Skeletal muscle cell (primary cell): ENCODE measurements at places on chromosomes 1 and 21.

DNA sequence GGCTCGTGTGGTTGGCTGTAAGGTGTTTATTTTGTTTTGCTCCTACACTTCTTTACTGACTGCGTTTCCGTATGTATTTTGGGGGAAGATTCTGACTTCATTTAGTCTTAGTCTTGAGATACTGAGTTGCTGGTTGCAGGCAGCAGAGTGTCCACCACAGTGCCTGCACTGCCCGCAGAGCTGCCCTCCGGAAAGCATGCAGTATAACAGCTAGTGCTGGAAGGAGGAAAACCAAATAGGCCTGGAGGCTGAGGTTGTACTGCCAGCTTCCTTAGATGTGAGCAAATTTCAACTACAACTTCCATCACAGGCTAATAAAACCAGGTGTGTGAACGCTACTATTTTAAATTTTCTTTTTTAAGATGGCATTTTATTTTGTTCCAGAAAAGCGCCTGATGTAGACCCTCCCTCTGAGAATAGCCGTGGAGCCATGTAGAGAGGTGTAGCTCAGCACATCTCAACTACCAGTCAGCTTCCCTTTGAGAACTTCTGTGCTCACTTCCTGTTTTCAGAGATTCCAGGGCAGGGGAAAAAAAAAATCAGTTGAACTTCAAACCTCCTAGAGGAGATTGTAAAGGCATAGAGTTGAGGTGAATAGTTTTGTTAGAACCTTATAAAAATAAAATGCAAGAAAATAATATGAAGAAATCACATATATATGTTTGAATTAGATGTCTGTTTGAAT, 17.6 kb downstream of the LMO4 start:
- no peak for DNase-seq

GRCh38 chr1:21059021-21059420, 117.7 kb downstream of the EIF4G3 start:
- DNase-seq: no peak

DNA sequence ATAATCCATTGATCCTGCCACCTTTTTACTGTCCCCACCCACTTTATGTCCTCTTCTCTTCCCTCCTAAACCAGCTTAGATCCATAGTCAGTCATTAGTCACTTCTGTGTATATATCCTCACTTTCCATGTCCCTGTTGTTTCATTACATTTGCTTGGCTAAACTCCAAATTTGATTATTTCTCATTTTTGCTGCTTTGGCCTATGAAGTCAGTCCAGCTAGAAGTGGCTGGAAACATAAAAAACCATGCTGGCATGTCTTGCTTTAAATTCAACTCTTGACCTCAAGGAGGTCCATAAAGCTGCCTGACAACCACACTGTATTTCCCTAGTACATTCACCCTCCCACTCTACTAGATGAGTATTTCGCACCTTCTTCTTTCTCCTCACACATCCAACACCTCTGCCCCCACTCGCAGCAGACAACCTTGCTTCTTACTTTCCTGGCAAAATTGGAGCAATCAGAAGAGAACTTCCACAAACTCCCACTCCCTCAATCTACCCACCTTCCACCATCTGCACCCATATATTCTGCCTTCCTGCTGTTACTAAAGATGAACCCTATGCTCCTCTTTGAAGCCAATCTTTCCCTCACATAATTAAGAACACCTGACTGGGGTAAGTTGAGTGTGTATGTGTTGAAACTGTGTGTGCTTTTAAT, 72.1 kb downstream of the ZNF648 start:
- DNase-seq: no peak

- DNase-seq: no peak
Observed at GRCh38 chr1:55480029-55480795, 265.0 kb upstream of the USP24 start.

DNA sequence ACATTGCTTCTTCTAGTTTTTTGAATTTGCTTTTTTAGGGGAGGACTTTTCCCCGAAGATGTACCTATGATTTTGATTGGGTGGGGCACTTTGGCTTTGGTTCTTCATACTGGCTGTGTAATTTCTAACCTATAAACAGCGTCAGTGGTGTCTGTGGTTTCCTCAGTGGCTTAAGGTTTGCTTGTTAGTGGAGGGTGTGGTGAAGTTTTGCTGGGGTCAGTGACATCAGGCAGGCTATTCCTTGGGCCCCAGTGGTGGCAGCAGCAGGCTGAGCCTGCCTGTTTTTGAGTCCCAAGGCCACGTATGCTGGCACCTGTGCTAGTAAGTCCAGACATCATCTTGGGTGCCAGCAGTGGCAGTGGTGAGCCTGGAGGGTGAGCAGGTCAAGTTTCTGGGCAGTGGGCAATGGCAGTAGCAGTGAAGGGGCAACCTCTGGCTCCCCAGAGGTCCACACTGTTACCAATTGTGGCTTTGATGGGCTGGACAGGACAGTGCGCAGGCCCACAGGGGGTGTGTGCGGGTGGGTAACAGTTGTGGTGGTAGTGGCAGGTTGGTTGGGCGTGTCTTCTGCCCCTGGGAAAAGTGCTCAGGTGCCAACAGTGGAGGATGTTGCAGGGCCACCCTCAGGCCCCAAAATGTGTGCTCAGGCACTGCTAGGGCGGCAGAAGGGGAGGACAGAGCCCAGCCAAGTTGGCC, 54.9 kb upstream of the B3GALT2 start:
- no peak for DNase-seq

- no peak for DNase-seq
Observed at GRCh38 chr1:80892539-80892938, 908.2 kb upstream of the ADGRL2 start.

DNA sequence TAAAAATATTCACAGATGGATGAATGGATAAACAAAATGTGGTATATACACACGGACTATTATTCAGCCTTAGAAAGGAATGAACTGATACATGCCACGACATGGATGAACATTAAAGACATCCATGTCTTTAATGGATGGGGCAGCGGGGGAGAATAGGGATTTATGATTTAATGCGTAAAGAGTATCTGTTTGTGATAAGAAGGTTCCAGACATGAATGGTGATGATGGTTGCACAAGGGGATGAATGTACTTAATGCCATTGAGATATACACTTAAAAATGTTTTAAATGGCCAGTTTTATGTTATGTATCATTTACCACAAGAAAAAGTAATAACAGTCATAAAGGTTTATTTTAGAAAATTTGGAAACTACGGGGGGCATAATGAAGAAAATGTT, 108.6 kb upstream of the WLS start:
- no peak for DNase-seq
